CD4-positive, alpha-beta T cell treated with Interferon gamma for 1 hour (primary cell): ENCODE measurements at places on chromosomes 2 and 18.

DNA sequence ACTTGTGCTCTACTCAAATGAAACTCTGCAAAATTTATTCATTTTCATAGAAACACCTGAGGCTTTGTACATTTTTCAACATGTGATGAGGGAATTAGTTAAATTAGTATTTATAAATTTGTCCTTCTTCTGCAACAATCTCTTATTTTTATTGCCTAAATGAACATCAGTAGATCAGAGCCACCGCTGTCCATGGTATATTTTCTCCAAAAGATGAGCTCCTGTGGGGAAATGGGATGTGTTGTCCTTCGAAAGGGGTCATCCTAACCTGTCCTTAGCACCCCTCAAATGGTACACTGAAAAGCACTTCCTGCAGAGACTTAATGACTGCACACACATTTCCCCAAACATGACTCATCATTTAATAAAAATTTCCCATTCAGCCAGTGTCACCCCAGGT is 714.6 kb downstream of the MBD2 start:
- no peak for DNase-seq

- DNase-seq: peak; percentile 80
These were observed 126.6 kb upstream of the PPP1CB start for GRCh38 chr2:28624793-28625701.

DNA sequence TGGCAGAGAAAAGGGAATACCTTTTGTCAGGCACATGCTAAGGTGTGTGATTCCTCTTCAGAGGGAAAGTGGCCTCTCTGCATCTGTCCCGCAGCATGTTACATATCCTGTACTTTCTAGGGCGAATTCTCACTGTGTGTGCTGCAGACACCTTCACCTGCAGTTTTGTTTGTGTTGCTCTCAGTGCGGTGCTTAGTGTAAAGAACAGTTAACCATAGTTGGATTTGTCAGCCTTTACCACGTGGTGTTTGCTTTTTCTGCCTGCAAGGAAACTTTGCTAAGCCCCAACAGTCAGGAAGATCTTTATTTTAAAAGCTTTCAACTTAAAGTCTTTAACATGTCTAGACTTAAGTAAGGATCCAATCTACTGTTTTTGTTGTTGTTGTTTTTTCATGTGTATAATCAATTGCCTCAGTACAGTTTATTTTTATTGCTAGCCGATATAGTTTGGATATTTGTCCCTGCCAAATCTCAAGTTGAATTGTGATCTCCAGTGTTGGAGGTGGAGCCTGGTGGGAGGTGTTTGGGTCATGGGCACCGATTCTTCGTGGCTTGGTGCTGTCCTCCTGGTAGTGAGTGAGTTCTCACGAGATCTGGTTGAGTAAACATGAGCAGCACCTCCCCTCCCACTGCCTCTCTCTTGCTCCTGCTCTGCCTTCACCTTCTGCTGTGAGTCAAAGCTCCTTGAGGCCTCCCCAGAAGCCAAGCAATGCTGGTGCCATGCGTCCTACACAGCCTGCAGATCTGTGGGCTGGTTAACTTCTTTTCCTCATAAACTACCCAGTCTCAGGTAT is 90.6 kb downstream of the SNTG2 start:
- no peak for DNase-seq

DNA sequence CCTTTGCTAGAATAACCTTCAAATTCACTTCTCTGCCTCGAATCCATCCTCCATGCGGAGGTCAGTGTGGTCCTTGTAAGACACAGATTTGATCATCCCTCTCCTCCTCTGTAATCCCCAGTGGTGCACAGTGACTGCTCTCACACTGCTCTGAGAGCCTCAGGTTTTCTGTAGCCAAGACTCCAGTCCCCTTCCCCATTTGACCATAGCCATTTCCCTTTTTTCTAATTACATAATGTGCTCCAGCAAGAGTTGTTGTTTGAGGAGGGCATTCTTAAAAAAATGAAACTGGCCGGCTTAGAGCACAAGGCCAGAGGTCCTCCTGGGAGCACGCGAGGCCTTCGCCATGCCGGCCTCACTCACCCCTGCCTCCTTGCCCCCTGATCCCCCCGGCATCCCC is 34.7 kb upstream of the LPIN1 start:
- DNase-seq: no peak

GRCh38 chr2:38539086-38539485 is 63.6 kb downstream of the HNRNPLL start:
- DNase-seq: no peak

DNA sequence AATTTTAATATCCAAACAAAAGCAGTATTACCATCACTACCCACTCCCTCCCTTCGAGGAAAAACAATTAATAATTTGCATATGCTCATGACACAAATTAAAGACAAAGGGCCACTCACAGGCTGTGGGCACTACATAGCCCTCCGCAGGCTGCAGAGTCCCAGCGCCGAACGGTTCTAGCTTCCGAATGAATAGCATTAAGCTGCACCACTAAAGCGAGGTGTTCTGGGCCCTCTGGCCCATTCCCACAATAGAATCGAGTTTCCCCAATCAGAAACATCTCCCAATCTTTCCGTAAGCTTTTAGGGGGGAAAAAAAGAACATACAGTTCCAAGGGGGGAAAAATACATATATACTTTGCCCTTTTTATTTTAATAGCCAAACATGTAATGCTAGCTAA is 14.5 kb upstream of the SIX3 start:
- DNase-seq: no peak

- DNase-seq: peak; percentile 77
These were observed 35.3 kb downstream of the GALNT1 start for GRCh38 chr18:35616664-35617423.

GRCh38 chr2:234422273-234422732 is 74.6 kb downstream of the ARL4C start:
- no peak for DNase-seq

DNA sequence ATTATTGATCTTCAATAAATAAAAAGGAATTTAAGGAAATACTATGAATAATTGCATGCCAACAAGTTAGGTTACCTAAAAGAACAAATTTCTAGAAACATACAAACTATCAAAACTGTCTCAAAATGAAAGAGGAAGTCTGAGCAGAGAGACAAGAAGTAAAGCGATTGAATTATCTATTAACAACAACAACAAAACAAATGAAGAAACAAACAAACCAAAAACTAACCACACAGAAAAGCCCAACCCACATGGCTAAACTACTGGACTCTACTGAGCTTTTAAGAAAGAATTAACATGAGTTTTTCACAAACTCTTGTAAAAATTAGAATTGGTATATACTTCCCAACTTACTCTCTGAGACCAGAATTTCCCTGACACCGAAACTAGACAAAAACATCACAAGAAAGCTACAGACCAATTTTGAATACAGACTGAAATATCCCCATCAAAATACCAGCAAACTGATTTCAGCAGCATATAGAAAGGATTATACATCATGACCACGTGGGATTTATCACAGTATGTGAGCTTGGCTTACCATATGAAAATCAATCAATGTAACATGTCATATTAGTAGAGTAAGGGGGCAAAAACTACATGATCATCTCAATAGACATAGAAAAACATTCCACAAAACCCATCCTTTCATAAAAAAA is 16.6 kb upstream of the GALNT1 start:
- DNase-seq: no peak

DNA sequence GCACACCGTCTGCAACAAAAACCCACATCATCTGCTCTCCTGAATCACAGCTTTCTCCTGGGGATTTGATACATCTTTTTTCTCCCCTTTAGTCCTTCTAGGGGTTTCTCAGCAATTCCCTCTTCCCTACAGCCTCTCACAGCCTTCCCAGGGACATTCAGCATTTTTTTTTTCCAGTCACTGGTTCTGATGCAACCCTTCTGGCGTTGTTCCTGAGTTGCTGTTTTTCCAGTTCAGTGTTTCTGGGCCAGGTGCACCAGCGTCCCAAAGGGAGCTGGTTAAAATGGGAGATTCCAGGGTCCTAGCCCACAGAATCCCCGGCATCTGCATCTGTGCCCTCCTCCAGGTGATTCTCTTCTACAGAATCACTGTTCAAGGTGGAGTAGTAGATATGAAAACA is 36.1 kb downstream of the ADCY3 start:
- no peak for DNase-seq

DNA sequence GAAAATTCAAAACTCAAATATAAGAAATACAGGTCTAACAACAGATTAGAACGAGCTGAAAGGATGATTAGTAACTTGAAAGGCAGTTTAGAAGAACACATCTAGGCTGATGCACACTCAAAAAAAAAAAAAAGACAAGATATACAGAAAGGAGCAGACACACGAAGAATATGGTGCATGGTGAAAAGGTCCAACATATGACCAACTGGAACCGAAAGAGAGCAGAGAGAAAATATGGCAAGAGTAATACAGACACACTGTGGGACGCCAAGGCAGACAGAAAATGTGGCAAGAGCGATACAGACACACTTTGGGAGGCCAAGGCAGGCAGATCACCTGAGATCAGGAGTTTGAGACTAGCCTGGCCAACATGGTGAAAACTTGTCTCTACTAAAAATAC is 39.8 kb downstream of the NDUFA10 start:
- no peak for DNase-seq

DNA sequence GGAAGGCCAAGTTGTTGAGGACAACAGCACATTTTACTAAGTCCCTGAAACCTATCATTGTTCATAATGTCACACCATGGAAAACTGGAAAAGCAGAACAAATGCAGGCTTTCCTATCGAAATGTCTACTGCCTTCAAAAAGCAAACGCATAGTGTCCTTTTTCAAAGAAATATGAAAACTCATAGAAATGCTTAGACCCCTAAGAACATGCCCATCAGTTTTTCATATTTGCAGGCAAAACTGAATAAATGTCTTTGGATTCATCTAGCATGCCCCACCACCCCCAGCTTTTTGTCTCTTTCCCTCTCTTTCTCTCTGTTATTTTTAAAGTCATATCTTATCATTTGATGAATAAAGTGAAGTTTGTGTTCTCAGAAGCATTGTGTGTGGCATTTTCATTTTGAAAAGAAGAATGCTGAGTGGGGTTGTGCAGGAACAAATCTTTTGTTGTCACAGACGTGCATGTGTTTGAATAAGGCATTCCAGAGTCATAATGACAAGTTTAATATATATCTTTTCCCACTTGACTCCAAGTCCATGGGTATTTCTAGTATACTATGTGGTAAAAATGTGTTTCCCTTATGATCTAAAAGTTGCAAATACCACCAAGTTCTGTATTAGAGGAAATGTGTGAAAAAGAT is 2180.0 kb upstream of the PIK3C3 start:
- DNase-seq: no peak

GRCh38 chr18:9612215-9612830 is 2.0 kb downstream of the PPP4R1 start:
- peak; percentile 43 for DNase-seq

DNA sequence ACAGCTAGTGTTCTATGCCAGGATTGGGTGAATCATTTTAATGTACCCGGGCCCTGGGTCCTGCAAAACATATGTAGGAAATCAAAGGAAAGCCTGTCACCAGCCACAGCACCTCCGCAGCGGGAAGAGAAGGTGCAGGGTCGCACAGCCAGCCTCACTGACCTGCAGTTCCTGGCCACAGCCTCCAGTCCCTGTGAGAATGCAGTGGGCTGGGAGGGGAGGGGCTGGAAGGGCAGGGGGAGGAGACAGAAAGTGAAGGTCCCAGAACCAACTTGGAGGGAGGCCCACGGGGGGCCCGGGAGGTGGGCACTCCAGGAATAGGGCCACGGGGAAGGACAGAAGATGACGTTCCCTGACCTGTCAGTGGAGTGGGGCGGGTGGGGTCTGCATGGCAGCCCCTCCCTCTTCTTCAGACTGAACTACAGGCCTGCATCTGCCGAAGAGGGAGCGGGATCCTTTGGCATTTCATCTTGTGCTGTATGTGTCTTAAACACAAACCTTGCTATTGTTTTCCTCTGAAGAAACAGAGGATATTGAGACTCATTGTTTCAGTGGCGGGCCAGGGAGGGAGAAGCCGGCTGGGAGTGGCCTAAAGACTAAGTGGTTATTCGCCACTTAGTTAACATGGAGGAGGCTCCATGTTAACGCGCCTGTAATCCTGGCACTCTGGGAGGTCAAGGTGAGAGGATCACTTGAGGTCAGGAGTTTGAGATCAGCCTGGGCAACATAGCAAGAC is 7.5 kb downstream of the MAL start:
- no peak for DNase-seq

DNA sequence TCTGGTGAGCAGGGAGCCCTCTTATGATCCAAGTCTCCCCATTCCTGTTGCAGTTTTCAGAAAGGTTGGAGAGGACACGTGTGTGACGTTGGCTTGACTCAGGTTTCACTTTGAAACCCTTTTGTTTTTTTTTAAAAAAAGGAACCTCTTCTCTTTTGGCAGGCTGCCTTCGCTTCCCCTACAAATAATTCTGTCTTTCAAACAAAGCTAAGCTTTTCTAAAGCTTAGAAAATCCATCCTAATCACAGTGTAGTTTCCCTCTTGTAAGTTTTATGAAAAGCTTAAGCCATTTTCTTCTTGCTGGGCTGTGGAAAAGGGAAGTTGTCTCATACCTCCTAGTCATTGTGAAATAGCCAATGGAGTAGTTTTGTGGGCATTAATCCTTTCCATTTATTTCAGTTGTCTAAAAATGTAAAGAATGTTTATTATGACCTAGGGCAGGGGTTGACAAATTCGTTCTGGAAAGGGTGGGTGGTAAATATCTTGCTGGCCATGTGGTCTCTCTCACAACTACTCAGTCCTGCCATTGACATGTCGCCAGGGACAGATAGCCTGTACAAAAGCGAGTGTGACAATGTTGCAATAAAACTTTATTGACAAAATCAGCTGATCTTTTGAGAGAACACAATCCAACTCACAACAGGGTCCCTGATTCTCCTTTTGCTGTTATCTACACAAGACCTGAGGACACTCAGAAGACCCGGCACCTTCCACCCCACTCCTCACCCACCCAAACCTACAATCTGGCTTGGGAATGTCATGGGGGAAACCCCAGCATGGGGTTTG is 878.8 kb downstream of the RNF144A start:
- no peak for DNase-seq

DNA sequence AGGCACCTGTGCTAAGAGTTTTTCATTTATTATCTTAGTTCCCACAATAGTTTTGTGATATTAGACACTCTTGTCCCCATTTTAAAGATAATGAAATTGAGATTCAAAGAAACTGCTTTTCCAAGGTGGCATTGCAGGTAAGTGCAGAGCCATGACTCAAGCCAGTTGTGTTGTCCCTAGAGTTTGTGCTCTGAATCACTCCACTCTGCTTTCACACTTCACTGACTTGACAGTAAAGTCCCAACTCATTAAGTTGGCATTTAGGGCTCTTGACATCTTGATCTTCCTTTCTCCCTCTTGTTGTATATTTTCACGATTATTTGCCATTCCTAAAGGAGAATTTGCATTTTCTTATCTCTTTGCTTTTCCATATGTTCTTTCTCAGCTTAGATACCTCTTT is 114.3 kb downstream of the DIS3L2 start:
- no peak for DNase-seq
